Esophagus squamous epithelium (tissue), 5 donors: ENCODE measurements at places on chromosomes 11 and 22.

- no peak overlapping the region for H3K4me3 ChIP-seq
- no peak overlapping the region for H3K27ac ChIP-seq
- DNase-seq: no peak
- H3K27me3 ChIP-seq: no peaks in the 10 kb centered on the region
- no peaks in the 10 kb centered on the region for H3K4me1 ChIP-seq
Measured at GRCh38 chr22:30235687-30236170, 10.8 kb downstream of the LIF start.

- H3K36me3 ChIP-seq: no peaks in the 10 kb centered on the region
- H3K27me3 ChIP-seq: no peaks in the 10 kb centered on the region
- no peak for DNase-seq
- H3K27ac ChIP-seq: no peak overlapping the region
- H3K4me3 ChIP-seq: no peak overlapping the region
Measured at GRCh38 chr11:22522225-22522624, 103.4 kb downstream of the FANCF start.

GRCh38 chr11:71086687-71087258, 165.6 kb downstream of the SHANK2 start:
- no peak for DNase-seq
- no peak overlapping the region for H3K27ac ChIP-seq
- H3K36me3 ChIP-seq: no peaks in the 10 kb centered on the region
- H3K4me1 ChIP-seq: no peaks in the 10 kb centered on the region
- H3K27me3 ChIP-seq: peaks cover 4% of the 10 kb centered on the region
- no peak overlapping the region for H3K4me3 ChIP-seq

GRCh38 chr11:102251423-102251822, 65.9 kb upstream of the BIRC3 start:
- no peak overlapping the region for H3K27ac ChIP-seq
- peaks cover 5% of the 10 kb centered on the region for H3K4me1 ChIP-seq
- H3K27me3 ChIP-seq: no peaks in the 10 kb centered on the region
- no peak for DNase-seq
- H3K4me3 ChIP-seq: no peak overlapping the region

DNA sequence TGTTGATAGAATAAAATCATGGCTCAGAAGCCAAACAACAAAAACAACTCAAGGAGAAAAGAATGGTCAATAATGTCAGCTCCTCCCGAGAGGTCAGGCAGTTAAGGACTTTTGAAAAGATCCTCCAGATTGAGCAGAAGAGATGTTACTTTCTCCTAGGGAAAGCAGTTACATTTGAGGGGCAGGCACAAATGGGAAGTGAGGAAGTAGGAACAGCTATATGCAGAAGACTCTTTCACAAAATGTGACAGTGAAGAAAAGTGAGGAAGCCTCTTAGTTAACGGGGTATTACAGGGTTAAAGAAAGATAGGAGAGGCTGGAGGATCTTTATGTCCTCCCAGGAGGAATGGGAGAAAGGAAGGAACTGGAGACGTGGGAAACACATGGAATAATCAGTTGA, 3.4 kb downstream of the DCHS1 start:
- no peak overlapping the region for H3K27ac ChIP-seq
- DNase-seq: no peak
- H3K27me3 ChIP-seq: peaks cover 56% of the 10 kb centered on the region
- H3K4me3 ChIP-seq: no peak overlapping the region

- no peaks in the 10 kb centered on the region for H3K4me1 ChIP-seq
Measured at GRCh38 chr11:6735306-6735705, 36.5 kb downstream of the OR2AG2 start.

DNA sequence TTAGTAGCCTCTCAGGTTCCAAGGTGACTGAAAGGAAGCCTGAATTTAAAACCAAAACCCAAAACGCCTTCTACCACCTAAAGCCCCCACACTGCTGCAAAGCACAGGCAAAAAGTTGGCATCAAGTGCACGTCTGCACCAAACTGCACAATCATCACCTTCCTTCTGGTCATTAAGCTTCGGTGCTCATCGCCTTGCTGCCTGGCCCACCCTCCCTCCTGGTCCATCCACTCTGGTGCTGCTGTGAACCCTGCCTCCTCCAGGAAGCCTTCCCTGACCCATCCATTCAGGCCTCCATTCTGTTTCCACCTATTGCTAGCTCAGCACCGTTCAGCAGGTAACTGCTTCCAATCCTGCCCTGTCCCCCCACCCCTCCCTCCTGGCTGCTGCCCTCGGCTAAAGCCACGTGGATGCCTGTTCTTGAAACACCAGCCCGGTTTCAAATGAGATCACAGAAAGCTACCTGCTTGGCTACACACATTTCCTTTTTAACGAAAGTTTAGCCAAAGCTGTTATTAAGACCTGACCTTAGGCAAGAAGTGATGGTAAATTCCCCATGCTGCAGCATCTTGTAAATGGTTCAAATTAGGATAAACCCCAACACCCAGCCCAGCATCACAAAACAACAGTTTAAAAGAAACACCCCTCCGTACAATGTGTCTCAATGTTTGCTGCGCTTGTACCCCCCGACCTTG, 53.8 kb upstream of the CD5 start:
- H3K27ac ChIP-seq: no peak overlapping the region
- no peak overlapping the region for H3K4me3 ChIP-seq
- no peaks in the 10 kb centered on the region for H3K36me3 ChIP-seq
- no peaks in the 10 kb centered on the region for H3K27me3 ChIP-seq
- H3K4me1 ChIP-seq: no peaks in the 10 kb centered on the region

GRCh38 chr11:50187220-50187619, 154.5 kb downstream of the OR4C45 start:
- H3K27me3 ChIP-seq: no peaks in the 10 kb centered on the region
- H3K27ac ChIP-seq: no peak overlapping the region
- no peaks in the 10 kb centered on the region for H3K4me1 ChIP-seq
- no peaks in the 10 kb centered on the region for H3K36me3 ChIP-seq

DNA sequence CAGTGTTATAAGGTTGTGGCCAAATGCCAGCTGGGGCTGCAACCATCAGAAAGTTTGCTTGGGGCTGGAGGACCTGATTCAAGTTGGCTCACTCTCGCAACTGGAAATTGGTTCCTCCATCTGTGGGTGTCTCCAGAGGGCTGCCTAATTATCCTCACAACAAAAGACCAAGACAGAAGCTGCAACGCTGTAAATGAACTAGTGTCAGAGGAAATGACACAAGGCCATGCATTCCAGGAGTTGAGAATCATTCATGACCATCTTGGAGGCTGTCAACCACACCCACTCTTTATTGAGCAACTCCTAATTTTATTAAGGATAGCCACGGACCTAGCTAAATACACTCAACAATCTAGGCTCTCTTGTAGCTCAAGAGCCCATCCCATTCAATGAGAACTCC, 1060.8 kb downstream of the OPCML start:
- H3K4me3 ChIP-seq: no peak overlapping the region
- no peak for DNase-seq
- H3K27me3 ChIP-seq: no peaks in the 10 kb centered on the region
- no peak overlapping the region for H3K27ac ChIP-seq
- H3K36me3 ChIP-seq: no peaks in the 10 kb centered on the region
- no peaks in the 10 kb centered on the region for H3K4me1 ChIP-seq

- DNase-seq: no peak
- H3K4me1 ChIP-seq: peaks cover 18% of the 10 kb centered on the region
- H3K4me3 ChIP-seq: peak overlapping the region; percentile 67
- H3K27ac ChIP-seq: no peak overlapping the region
- no peaks in the 10 kb centered on the region for H3K36me3 ChIP-seq
Measured at GRCh38 chr22:37818409-37819104, 4.6 kb upstream of the GALR3 start.

- no peak for DNase-seq
- H3K4me3 ChIP-seq: peak overlapping the region; percentile 37
- H3K27me3 ChIP-seq: no peaks in the 10 kb centered on the region
- H3K36me3 ChIP-seq: no peaks in the 10 kb centered on the region
Measured at GRCh38 chr22:37148742-37149665, 712 bp downstream of the IL2RB start.

DNA sequence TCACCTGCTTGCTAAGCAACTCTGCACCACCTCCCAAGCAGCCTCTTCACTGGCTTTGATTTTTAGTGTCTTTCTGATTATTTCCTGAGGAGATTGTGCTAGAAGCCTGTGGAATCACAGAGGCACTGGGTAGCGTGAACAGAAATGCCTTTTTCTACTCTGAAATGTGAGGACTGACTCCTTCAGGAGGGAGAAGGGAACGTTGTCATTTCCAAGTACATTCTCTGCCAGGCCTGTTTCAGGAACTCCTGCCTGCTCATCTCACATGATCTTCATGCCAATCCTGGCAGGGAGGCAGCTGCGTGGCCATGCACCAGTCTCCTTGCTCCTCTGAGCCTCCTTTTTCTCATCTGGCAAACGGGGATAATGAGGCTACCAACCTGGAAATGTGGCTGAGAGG, 49.8 kb upstream of the PRDM11 start:
- no peak overlapping the region for H3K27ac ChIP-seq
- no peaks in the 10 kb centered on the region for H3K36me3 ChIP-seq
- H3K4me1 ChIP-seq: peaks cover 34% of the 10 kb centered on the region
- no peak overlapping the region for H3K4me3 ChIP-seq
- DNase-seq: no peak

GRCh38 chr11:93753241-93753640, 11.8 kb downstream of the C11orf54 start:
- no peak for DNase-seq
- H3K4me1 ChIP-seq: no peaks in the 10 kb centered on the region
- no peak overlapping the region for H3K4me3 ChIP-seq
- H3K27ac ChIP-seq: no peak overlapping the region
- no peaks in the 10 kb centered on the region for H3K27me3 ChIP-seq

DNA sequence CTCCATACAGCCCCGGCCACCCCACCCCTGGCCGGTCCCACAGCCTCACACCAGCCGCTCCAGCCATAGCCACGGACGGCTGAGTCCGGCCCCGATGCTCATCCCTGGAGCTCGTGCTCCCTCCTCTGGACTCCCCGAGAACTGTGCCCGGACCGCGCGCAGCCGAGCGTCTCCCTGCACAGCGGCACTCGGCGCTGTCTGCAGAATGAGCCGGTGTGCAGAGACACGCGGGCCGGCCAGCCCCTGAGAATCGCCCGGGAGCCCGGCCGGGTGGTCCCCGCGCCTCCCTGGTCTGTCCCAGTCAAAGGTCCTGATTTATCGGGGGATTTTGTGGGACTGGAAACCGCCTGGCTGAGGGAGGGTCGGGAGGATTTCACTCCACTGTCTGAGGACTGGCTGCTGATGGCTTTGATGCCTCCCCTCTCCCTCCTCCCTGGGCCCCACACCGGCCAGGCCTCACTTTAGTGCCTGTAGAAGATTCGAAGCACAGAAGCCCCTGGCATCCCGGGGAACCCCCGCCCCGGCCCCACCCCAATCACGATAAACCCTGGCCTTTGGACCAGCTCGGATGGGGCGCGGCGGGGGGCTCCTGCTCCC, 102.7 kb downstream of the BRD1 start:
- H3K4me1 ChIP-seq: peaks cover 13% of the 10 kb centered on the region
- no peaks in the 10 kb centered on the region for H3K27me3 ChIP-seq
- H3K36me3 ChIP-seq: no peaks in the 10 kb centered on the region
- no peak overlapping the region for H3K27ac ChIP-seq

GRCh38 chr11:133347988-133348387, 184.3 kb downstream of the OPCML start:
- no peaks in the 10 kb centered on the region for H3K36me3 ChIP-seq
- H3K27me3 ChIP-seq: no peaks in the 10 kb centered on the region
- no peak overlapping the region for H3K4me3 ChIP-seq

- H3K4me3 ChIP-seq: no peak overlapping the region
- no peaks in the 10 kb centered on the region for H3K36me3 ChIP-seq
- H3K27me3 ChIP-seq: no peaks in the 10 kb centered on the region
- DNase-seq: no peak
- no peak overlapping the region for H3K27ac ChIP-seq
Measured at GRCh38 chr11:23961503-23962338, 535.1 kb upstream of the LUZP2 start.

- H3K36me3 ChIP-seq: no peaks in the 10 kb centered on the region
- no peak overlapping the region for H3K4me3 ChIP-seq
- no peaks in the 10 kb centered on the region for H3K27me3 ChIP-seq
- H3K4me1 ChIP-seq: peaks cover 8% of the 10 kb centered on the region
- no peak overlapping the region for H3K27ac ChIP-seq
Measured at GRCh38 chr11:88171982-88172381, 3.3 kb downstream of the RAB38 start.

GRCh38 chr22:38403812-38404211, 51.2 kb downstream of the KCNJ4 start:
- DNase-seq: no peak
- H3K36me3 ChIP-seq: no peaks in the 10 kb centered on the region
- no peaks in the 10 kb centered on the region for H3K4me1 ChIP-seq
- no peak overlapping the region for H3K4me3 ChIP-seq
- H3K27ac ChIP-seq: no peak overlapping the region
- H3K27me3 ChIP-seq: peaks cover 41% of the 10 kb centered on the region

DNA sequence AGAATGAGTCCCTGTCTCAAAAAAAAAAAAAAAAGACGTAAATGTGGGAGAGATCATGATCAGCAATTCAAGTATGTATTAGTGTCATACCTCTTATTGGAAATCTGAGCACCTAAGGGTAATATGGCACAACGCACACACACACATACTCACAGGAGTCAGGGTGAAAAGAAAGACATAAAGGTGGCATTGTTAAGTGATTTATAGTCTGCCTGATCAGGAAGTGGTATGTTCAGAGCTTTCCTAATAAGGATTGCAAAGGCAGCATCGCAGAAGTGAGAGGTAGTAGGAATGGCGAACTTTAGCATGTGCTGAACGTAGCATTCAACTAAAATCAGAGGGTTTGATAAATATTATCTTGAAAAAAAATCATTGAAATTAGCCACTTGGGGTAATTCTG, 854.3 kb downstream of the METTL15 start:
- H3K27ac ChIP-seq: no peak overlapping the region
- no peaks in the 10 kb centered on the region for H3K27me3 ChIP-seq
- DNase-seq: no peak
- no peaks in the 10 kb centered on the region for H3K36me3 ChIP-seq
- H3K4me3 ChIP-seq: no peak overlapping the region
- H3K4me1 ChIP-seq: no peaks in the 10 kb centered on the region

GRCh38 chr22:26536056-26536761, 23.9 kb upstream of the TFIP11 start:
- H3K4me1 ChIP-seq: peaks cover 43% of the 10 kb centered on the region
- no peaks in the 10 kb centered on the region for H3K27me3 ChIP-seq
- no peak for DNase-seq
- no peak overlapping the region for H3K27ac ChIP-seq
- H3K36me3 ChIP-seq: peaks cover 81% of the 10 kb centered on the region

- no peak overlapping the region for H3K27ac ChIP-seq
- no peaks in the 10 kb centered on the region for H3K27me3 ChIP-seq
- H3K4me1 ChIP-seq: no peaks in the 10 kb centered on the region
- H3K36me3 ChIP-seq: no peaks in the 10 kb centered on the region
- DNase-seq: no peak
Measured at GRCh38 chr11:98564233-98564632, 456.5 kb upstream of the CNTN5 start.
